ENCODE measurements at places on chromosomes 5 and 9.

DNA sequence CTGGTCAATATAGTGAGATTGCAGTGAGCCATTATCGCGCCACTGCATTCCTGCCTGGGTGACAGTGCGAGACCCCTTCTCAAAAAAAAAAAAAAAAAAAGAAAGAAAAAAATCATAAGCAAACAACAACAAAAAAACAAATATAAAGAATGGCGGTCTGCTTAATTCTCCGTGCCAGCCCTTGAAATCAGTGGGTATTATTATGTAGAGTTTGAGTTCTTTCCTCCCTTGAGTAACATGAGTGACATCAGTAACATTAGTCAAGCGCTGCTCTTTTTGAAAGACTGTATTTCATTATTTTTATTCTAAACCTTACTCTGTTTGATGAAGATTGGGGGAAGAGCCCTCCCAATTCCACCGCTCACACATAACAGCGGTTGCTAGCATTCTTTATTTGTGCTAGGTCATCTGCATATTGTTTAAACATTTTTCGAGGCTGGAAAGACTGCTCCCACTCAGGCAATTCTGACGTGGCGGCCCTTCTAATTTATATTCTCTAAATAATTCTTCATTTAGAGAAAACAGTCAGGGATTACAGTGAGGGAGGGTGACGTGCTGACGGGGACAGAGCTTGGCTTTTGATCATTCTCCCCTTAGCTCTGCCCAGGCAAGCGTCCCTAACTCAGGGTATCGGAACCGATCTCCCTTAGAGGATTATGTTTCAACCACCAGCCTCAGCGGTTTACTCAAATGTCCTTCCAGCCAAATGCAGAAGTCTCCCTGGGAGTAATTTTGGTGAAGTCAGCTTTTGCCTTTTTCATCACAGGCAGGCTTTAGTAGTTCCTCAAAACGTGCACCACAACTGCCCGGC, 860 bp upstream of the MARCHF6 start:
- DNase-seq, result peak; percentile 80

GRCh38 chr9:136473354-136473721, 9.5 kb downstream of the SEC16A start:
- DNase-seq, result no peak

GRCh38 chr9:72614067-72614466, 92.7 kb downstream of the TMC1 start:
- no peak for DNase-seq

DNA sequence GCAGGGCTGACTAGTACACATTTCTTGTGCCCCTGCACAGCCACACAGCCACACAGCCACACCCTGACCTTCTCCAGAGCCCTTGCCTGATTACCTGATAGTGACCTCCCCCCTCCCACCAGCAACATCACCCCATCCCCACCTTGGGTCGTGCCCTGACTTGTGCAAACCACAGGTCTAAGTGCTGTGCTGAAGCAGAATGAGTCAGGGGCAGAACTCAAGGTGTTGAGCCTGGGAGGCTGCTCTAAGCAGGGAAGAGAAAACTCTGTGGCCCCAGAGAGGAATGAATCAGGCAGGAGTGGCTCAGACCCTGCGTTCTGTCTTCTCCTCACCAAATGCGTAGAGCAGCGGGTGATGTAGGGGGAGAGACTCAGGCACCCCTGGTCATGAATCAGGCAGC, 24.3 kb upstream of the FAT2 start:
- DNase-seq, result no peak

DNA sequence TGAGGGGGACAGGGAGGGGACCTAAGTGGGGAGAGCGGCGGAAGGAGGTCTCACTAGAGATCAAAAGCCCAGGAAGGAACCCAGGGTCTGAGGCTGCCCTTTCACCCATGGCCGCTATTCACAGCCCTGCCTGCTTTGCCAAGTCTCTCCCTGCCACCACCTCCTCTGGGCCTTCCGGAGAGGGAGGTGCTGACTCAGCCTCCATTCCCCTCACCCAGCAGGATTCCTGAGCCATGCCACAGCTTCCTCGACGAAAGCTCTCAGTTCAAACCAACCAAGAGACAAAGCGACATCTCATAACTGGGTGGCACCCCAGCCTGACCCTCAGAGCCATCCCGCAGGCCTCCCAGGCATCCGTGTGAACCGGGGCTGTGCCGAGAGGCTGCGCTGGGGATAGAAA, 36.7 kb downstream of the PAX5 start:
- DNase-seq, result no peak

DNA sequence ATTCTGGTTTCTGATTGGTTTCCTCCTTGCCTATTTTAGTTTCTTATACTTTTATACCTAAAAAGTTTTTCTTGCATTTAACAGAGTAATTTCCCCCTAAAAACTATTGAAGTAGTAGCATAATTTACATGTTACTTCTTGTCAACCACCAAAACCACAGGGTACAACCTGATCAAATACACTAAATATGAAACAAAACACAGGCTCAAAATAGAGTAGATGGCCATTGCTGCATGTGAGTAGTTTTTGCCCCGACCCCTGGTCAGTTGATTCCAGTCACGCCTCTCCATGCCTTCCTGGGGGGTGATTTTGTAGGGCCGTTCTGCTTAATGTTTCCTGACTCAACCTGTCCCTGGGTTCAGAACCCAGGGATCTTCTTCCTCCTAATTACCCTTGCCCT, 101.8 kb downstream of the TLE4 start:
- no peak for DNase-seq

DNA sequence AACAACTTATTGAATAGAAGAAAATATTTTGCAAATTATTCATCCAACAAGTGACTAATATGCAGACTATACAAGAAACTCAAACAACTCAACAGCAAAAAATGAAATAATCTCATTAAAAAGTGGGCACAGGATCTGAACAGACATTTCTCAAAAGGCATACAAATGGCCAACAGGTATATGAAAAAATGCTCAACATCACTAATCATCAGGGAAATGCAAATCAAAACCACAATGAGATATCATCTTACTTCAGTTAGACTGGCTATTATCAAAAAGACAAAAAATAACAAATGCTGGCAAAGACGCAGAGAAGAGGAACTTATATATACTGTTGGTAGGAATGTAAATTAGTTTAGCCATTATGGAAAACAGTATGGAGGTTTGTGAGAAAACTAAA, 1.8 kb upstream of the AMACR start:
- no peak for DNase-seq

DNA sequence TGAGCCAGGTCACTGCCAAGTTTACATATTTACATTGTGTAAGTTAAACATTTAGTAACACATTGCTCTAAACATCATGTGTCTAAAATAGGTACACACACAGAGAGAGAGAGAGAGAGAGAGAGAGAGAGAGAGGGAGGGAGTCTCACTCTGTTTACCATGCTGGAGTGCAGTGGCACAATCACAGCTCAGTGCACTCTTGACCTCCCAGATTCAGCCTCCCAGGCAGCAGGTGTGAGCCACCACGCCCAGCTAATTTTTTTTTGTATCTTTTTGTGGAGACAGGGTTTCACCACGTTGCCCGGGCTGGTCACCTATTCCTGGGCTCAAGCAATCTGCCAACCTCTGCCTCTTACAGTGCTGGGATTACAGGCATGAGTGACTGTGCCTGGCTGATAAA, 1045.3 kb downstream of the TLE1 start:
- no peak for DNase-seq

DNA sequence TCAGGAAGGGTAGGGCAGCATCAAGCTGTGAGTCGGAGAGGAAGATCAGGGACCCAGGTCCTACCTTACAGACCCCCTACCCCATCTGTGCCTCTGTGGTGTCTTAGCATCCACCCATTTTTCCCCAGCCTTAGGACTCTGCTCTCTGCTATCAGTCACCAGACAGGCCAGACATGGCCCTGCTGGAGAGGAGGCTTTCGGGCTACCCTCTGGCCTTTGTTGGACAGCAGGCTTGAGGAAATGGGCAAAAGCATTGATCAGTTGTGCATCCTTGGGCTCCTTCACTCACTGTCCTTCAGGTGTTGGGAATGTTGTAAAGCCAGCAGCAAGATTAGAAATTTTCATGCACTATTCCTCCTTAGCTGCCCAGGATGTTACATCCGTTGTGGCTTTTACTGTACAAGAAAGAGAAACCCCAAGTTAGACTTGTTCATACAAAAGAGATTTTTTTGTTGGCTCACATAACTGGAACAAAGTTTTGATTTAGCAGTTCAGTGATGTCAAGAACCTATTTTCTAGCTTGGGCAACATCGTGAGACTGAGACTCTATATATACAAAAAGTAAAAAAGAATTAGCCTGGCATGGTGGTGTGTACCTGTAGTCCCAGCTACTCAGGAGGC, 17.4 kb upstream of the TNFAIP8 start:
- no peak for DNase-seq

DNA sequence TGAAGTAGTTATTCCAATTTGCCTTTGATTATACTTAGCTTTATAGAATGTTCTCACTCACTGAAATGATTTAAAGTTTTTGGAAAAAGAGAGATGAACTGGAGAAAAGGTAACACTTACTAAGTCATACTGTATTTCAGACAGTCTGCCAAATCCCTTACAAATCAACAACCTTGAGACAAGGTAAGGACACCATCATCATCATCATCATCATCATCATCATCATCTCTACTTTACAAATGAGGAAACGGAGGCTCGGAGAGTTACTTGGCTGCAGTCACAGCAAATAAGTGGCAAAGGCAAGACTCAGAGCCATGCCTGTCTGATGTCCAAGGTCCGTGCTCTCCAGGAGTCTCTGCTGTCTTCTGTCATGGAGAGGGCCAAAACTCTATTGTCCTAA, 9.4 kb downstream of the GDA start:
- no peak for DNase-seq

- no peak for DNase-seq
These were observed 27.9 kb downstream of the DEPDC1B start for GRCh38 chr5:60671899-60672692.

- DNase-seq, result no peak
These were observed 7.5 kb downstream of the NREP start for GRCh38 chr5:111749303-111750026.

DNA sequence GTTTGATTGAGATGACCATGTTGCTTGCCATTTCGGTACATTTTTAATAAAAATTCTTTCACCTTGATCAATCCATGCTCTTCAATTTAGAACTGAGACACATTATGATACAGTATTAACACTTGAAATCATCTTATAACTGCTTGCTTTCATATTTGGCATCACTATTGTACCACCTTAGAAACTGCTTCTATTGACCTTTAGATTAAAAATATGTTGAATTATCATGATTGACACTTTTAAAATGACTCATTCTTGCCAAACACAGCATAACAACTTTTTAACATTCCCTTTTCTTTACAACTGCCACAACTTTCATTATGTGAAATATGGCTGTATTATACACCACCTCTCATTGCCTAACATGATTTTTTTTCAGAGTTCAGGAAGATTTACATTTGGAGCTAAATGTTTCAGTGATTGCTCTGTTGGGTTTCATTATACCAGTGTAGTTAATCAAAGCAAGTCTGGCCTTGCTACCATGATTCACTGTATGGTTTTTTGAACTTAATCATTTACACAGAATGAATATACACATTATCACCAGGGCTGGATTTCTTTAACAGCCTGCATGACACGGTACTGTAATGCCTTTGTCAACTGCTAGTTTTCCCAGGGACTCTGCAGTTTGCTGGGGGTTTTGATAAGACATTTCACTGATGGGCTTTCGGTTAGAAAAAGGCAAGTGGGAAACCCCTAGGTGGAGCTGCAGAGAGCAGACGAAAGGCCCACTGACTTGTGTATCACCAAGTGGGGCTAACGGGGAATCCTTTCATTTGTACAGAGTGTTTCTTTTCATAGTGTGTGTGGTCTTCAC, 93.6 kb upstream of the TLE4 start:
- no peak for DNase-seq

GRCh38 chr5:119354537-119355243, 1.1 kb upstream of the TNFAIP8 start:
- no peak for DNase-seq

GRCh38 chr9:134275375-134275774, 50.9 kb upstream of the RXRA start:
- no peak for DNase-seq

- peak; percentile 59 for DNase-seq
These were observed 163.6 kb upstream of the SMIM23 start for GRCh38 chr5:171622010-171622409.

DNA sequence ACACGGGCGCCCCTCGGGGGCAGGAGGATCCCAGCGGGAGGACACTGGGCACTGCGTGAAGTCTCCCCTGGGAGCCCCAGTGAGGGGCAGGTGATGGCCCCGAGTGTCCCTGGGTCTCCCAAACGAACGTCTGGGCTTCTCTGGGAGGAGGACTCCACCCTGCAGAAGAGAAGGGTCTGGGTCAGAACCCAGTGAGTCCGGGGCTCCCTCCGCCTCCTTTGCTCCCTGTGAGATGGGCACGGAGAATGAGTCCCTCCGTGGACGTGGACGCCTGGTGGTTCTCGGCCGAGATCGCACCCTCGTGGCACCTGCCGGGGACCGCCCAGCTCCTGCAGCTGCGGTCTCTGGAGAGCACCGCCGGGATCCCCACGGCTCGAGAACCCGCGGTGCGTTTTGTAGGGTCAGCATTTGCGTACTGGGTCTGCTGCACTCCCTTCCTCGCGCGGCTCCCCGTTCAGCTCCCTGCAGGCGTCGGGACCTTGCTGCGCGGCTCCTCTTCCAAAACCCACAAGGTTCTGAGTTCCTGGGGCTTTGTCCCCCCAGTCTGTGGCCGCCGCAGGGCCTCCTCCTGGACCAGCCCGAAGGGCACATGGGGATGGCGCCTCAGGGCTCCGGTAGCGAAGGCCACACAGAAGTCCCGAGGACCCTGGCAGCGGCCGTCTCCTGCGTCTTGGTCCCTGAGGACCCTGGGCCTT, 10.2 kb upstream of the CEP72 start:
- no peak for DNase-seq

DNA sequence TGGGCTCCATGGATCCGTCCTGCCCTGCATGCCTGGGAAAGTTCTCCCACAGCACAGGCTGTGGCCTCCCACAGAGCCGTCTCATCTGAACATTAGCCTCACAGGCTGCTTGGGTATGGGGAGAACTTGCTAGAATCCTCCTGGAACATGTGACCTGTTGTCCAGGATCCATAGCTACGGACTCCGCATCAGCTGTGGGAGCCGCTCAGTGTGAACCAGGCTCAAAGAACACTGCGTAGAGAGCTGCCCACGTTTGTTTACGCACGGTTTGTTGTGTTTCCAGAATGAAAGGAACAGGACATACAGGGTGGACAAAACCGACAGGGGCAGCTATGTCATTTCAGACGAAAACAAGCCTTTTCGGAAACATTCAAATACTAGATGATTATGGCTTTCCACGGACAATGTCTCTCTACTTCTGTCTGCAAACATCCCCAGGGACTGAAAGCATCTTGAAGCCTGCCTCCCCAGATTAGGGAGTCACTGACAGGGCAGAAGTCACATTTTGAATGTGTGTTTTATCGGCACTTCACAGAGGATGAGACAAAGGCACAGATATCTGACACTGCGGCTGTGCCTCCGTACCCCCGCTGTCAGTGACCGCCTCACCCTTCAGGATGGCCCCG, 390.3 kb downstream of the GADD45G start:
- DNase-seq, result no peak

Data from adipocyte (in vitro differentiated cells).